ENCODE measurements at places on chromosomes 13 and 19.
A peak's percentile ranks its signal among the peaks of the same experiment; 100 is the strongest.

DNA sequence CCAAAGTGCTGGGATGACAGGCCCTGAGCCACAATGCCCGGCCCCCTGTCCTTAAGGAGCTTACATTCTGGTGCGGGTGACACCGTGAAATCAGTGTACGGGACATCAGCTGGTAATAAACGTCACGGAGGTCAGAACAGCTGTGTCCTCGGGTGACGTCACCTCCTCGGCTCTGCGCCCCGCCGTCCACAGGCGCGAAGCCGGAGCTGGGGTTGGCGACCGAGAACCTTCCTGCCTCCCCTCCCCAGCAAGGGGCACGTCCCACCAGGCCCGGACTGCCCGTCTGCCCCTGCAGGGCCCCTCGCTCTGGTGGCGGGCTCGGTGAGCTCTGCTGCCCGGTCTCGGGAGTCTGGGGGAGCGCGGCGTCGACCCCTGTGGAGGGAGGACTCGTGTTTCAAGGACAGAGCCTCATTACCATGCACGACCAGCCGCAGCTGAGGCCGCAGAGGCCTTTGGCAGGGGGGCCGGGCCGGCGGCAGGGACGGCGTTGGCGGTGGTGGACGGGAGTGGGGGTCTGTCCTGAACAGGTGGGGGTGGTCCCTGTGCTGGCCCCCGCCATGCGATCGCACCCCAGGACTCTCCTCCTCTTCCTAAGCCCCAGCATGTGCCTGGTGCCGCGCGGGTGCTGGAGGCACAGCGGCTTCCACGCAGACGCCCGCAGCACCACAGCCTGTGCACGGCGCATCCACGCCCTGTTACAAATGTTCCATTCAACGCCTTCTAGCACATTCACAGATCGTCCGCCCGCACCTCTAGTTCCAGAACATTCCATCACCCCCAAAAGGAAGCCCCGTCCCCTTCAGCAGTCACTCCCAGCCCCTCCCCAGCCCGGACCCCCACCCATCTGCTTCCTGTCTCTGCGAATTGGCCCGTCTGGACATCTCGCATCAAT is 5.4 kb downstream of the LINGO3 start:
- peak; percentile 23 for DNase-seq

- DNase-seq, result peak; percentile 94
These were observed at the start of gene ZNF112 for GRCh38 chr19:44356383-44357111. TSS of gene ZNF112 (minus strand) at chr19:44356680. CDS start at chr19:44340539, 16,141 bp downstream.

DNA sequence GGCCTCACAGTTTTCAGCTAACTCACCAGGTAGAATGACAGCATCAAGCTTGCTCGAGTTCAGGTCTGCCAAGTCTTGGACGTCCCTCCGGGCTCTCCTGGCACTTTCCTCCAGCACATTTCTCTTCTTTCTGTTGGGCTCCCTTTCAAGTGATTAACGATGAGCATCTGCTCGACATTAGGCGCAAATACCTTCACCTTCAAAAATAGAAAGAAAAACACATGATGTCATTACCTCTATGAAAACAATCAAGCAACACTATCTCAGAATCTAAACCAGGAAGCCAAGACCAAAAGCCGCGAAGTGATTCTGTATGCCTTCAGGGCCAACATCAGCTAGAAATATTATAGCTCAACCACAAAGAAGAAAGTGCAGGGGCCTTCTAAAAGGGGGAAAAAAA is 15.4 kb upstream of the CLN5 start:
- peak; percentile 40 for DNase-seq

GRCh38 chr19:41198559-41198958 is 5.5 kb downstream of the CYP2S1 start:
- DNase-seq, result no peak

- DNase-seq, result no peak
These were observed 69.6 kb downstream of the ARHGEF7 start for GRCh38 chr13:111184458-111185401.

DNA sequence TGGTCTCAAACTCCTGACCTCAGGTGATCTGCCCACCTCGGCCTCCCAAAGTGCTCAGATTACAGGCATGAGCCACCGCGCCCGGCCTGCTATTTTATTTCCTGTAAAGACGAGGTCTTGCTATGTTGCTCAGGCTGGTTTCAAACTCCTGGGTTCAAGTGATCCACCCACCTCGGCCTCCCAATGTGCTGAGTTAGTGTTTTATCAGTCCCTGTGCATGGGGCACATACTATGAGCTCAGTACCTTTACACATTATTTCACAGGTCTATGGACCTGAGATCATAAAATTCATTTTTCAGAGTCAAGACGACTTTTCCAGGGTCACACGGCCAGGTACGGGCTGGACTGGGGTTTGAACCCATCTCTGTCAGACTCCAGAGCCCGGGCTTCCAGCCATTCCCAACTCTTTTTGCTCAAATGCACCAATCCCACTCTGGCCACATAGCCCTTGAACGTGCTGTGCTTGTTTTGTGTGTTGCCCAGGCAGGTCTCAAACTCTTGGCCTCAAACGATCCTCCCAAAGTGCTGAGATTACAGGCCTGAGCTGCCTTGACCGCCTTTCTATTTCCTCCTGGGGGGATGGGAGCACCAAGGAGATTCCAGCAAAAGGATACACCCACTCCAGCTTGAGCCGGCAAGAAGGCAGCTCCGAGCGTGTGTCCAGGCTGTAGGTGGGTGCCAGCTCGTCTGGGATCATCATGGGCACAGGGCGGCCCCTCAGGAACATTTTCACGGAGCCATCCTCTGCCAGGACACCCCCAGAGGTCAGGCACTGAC is 1.1 kb downstream of the EML2 start:
- no peak for DNase-seq

GRCh38 chr13:21427741-21428140 is 31.4 kb downstream of the ZDHHC20 start:
- DNase-seq, result no peak

GRCh38 chr13:76852986-76853385 is 33.2 kb downstream of the KCTD12 start:
- DNase-seq, result peak; percentile 60

GRCh38 chr19:2446381-2446780 is 10.4 kb downstream of the LMNB2 start:
- DNase-seq, result no peak

Data from fibroblast of skin of abdomen (primary cell).